ENCODE measurements at places on chromosomes 5 and 9.

DNA sequence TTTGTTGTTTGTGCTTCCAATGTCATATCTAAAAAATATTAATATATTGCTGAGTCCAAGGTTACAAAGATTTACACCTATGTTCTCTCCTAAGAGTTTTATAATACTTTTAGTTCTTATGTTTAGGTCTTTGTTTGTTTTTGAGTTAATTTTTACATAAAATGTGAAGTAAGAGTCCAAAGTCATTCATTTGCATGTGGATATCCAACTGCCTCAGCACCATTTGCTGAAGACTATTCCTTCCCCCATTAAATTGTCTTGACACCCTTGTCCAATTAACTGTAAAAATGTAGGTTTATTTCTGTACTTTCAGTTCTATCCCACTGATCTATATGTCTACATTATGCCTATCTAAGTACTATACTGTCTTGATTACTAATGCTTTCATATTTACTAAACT lies 35.7 kb downstream of the TTC33 start:
- no peak for DNase-seq

DNA sequence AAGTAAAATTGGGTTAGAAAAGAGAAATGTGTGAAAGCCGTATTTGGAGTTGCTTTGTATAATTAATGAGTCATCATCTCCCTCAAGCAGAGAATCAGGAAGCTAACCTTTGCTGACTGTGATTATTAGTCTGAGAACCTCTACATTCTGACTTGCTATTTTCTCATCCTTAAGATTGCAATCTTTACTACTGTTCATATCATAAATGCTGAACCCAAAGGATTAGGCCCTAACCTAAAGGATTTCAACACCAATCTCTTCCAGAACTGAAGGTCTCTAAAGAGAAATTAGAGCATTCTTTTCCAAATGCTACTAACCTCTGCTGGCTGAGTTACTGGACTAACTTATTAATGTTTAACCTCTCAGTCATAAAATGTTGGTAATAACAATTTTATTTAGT lies 538.1 kb upstream of the MEF2C start:
- DNase-seq = no peak

- no peak for DNase-seq
Measured at GRCh38 chr5:74493411-74493810, 147.1 kb downstream of the ENC1 start.

GRCh38 chr9:133578524-133579441 lies 30.4 kb downstream of the FAM163B start:
- no peak for DNase-seq

DNA sequence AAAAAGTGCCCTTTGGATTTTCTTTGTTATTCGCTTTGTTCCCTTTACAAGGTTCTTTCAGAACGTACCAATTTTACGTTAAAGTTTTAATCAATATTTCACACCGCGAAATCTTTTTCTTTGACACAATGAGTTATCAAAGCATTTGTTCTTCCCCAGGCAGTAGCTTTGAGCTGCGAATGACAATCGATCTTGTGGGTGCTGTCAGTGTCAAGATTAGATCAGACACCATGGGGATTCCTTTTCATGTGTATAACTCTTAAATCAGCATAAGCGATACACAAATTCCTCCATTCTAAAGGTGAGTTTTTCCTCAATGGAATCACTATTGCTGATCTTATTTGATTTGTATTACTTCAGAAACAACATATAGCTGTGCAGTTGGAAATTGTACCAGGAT lies 145.5 kb downstream of the ST8SIA4 start:
- DNase-seq = no peak

DNA sequence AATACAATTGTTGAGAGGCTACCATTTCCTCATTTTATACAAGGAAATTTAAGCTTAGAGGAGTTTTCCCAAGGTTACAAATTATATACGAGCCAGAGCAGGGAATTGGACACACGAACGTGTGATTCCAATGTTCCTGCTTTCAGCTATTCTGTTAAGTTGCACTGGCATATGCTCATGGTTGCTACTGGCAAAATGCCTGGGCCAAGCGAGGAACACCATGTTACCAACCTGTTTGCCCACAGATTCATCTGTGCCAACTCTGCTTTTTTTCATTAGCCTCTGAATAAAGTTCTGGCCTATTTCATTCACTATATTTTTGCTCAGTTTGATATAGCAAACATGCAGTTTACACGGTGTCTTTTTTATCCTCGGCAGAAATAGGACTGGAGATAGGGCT lies 5.1 kb upstream of the C5orf46 start:
- DNase-seq = no peak

Data from frontal cortex (tissue), 4 donors.